Retina (tissue), 1 donor: ENCODE measurements at places on chromosomes 1 and 21.

- no peak for DNase-seq
Measured at GRCh38 chr1:34710812-34711211, 44.0 kb upstream of the GJB5 start.

GRCh38 chr1:116918714-116919357, 9.1 kb downstream of the PTGFRN start:
- DNase-seq, result no peak

- DNase-seq, result peak; percentile 22
Measured at GRCh38 chr1:161071886-161072371, 2.2 kb upstream of the ARHGAP30 start.

- DNase-seq, result peak; percentile 93
Measured at GRCh38 chr1:53393325-53393792, 65.5 kb upstream of the LRP8 start.

DNA sequence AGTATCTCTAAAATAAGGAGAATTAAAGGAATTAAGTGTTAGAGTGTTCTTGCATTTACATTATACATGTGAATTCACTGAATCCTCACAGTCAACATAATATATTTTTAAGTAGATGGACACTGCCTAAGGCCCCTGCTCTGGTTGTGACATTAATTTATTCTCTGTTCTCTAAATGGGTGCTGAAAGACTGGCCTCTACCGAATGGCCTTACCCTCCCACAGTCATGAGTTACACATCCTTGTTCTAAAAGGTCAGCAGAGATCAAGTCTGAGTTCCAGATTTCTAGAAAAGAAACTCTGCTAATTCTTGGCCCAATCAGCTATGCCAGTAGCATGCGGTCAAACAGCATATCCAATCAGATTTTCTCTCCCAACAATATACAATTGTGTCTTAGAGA, 193.2 kb downstream of the TM2D1 start:
- DNase-seq, result no peak

DNA sequence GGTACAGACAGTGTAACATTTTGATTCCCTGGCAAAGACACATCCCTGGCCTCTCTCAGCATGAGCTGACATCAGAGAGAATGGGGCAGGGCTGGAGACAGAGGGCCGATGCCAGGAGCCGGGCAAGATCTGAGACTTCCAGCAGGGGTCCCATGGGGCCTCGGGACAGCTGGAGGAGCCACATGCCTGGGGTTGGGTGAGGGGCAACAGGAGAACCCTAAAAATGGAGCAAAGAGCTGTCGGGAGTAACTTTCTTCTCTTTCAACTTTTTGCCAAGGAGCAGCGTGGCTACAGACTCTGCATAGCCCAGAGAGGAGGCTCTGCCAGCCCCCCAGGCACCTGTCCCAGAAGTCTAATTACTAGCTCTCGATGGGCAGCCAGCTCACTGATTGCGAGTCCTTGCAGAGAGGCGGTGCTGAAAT, 130.8 kb downstream of the LACTBL1 start:
- no peak for DNase-seq

DNA sequence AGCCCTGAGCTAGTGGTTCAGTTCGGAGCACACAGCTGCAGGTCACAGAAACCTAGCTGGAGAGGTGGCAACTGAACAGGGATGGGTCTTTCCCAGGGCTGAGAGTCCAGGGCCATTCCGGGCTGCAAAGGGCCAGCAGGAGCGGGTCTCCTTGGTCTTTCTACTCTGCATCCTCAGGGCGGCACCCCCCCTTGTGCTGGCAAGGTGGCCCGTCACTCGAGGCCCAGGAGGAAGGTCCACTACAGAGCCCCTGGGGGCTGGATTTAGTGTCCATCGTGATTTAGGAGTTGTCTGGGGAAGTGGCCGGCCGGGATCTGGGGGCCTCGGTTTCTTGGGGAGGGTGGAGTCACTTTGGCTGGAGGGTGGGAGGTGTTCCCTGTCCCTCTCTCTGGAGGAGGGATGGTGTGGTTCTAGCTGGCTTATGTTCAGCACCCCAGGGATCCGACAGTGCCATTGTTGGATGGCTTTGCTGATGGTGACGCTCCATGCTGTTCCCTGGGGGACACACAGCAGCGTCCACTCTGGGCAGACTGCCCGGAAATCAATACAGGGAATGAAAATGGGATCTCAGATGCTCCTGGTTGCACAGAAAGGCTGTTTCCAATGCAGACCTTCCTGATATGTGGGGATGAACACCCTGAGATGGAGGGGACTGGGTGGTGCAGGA, 64.4 kb downstream of the UMODL1 start:
- no peak for DNase-seq
